ENCODE measurements at places on chromosomes 11 and 22.
A peak's percentile ranks its signal among the peaks of the same experiment; 100 is the strongest.

DNA sequence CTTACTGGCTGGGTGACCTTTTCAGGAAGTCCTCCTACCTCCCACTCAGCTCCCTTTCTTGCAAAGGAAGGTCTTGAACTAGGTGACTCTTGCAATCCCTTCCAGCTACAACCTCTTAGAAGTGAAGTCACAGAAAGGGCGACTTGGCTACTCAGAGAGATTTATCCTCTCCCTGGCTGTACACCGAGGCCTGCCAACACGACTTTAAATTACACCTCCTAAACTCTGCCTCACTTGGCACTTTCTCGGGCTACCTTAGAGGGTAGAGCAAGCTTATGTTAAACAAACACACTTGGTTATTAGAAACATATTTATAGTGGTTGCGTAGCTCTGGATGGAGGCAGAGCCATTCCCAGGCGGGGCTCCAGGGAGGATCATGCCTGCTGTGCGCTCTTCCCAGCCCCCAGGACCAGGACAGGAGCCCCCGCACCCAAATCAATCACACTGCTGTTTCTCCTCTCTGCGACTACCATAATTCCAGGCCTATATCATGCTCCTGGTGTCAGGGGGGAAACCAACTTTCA lies 358.4 kb downstream of the BUD13 start:
- no peak for DNase-seq

DNA sequence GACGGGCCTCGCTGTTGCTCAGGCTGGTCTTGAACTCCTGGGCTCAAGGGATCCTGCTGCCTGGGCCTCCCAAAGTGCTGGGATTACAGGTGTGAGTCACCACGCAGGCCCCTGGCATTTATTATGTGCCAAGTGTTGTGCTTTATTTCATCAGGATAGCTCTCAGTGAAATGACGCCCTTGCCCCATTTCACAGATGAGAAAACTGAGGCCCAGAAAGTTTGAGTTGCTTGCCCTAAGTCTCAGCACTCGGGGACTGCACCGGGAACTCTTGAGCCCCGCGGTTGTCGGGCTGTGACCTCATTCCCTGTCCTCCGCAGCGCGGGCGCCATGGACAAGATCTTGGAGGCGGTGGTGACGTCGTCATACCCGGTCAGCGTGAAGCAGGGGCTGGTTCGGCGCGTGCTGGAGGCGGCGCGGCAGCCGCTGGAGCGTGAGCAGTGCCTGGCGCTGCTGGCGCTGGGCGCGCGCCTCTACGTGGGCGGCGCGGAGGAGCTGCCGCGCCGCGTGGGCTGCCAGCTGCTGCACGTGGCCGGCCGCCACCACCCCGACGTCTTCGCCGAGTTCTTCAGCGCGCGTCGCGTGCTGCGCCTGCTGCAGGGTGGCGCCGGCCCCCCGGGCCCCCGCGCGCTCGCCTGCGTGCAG lies 7.3 kb downstream of the USP35 start:
- no peak for DNase-seq

- DNase-seq: no peak
Measured at GRCh38 chr11:88183233-88183632, 8.0 kb upstream of the RAB38 start.

GRCh38 chr22:22810018-22810427 lies 77.6 kb upstream of the IGLL5 start:
- no peak for DNase-seq

- DNase-seq: peak; percentile 32
Measured at GRCh38 chr11:46279126-46280099, 2.0 kb downstream of the CREB3L1 start.

DNA sequence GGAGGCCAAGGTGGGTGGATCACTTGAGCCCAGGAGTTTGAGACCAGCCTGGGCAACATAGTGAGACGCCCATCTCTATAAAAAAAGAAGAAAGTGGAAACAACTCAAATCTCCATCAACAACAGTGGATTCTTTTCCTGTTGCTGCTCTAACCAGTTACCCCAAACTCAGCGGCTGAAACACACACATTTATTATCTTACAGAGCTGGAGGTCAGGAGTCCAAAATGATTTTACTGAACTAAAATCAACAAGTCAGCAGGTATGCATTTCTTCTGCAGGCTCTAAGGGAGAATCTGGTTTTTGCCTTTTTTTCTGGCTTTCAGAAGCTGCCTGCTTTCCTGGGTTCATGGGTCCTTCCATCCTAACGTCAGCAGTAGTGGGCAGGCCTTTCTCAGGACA lies 11.7 kb upstream of the GCAT start:
- DNase-seq: no peak

DNA sequence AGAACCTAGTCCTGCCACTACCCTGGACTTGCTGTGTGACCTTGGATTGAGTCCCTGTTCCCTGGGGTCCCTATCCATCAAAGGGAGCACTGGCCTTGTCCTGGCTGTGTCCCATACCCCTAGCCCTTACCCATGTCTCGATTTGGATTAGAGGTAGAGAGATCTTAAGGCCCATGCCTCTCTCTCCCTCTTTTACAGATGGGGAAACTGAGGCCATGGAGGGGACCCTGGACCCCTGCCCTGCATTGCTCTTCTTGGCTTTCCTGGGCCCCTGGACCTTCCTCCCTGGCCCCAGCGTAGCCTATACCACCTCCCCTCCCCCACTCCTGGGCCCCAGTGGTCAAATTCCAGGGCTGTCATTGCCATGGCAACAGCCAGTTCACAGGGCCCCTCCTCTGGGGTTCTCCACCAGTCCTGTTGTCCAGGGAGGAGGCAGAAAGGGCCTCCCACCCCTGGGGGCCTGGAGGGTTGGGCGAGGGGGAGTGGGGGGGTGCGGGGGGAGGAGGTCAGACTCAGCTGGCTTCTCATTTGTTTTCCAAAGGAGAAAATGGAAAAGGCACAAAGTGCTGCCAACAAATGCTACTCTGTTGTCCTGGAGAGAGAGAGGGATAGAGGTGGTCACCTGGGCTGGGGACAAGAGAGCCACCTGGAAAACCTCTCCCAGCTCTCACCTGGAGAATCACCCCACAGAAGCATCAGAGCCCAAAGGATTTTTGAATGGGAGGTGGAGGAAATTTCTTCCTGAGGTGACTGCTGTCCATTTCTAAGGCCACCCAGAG lies 23.3 kb downstream of the ARHGEF17 start:
- no peak for DNase-seq

GRCh38 chr22:49018601-49019000 lies 809.1 kb downstream of the BRD1 start:
- no peak for DNase-seq

- DNase-seq: no peak
Measured at GRCh38 chr11:65787649-65788622, 1.1 kb downstream of the OVOL1 start.

- no peak for DNase-seq
Measured at GRCh38 chr11:64051297-64051696, 15.6 kb downstream of the FLRT1 start.

GRCh38 chr11:119179342-119179741 lies 5.9 kb upstream of the NHERF4 start:
- no peak for DNase-seq

- DNase-seq: no peak
Measured at GRCh38 chr22:49956914-49957825, 3.4 kb upstream of the PIM3 start.

DNA sequence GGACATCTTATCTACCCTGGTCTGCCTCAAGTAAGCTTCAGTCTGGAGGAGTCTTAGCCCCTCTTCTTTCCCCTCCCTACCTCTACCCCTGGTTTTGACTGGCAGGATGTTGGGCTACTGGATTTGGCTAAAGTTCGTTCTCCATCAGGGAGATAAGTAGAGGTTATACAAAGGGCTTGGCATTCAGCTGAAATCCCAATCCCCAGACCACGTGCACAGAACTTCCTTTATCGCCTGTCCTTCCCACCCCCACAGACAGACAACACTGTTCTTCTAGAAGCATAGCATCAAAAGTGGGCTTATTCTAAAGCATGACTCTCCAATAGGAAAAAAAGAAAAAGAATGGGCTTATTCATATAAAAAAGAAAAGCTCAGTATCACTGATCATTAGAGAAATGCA lies 7.8 kb downstream of the PRG3 start:
- DNase-seq: no peak

DNA sequence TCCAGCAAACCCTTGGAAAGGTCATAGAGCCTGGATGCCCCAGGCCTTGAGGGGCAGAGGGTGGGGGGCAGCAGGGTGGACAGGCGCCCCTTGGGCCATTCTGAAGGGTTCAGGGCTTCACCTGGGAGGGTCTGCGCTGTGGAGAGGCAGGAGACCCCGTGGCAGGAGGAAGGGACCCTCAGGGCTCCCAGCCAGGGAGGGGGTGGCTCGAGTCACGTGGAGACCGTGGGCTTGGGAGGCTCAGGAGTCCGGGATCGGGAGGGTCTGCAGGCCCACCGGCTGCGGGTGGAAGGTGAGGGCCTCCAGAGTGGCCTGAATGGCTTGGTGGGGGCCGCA lies 48.5 kb upstream of the A4GALT start:
- DNase-seq: no peak

- DNase-seq: no peak
Measured at GRCh38 chr11:32895471-32895870, 2.9 kb downstream of the QSER1 start.

DNA sequence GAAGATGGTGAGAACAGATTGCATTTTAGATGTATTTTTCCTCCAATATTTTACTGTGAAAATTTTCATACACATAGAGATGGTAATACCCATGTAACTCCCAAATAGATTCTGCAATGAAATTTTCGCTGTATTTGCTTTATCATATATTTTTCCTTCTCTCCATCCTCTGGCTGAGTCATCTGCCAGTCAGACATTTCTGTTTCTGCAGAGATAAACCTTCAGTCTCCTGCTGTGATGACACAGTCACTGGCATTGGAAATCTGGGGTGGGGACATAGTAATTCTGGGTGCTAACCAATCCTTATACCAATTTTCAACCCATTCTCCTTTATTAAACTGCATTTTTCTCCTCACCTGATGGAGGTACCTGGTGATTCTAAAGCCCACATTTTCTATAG lies 33.7 kb downstream of the SVIP start:
- DNase-seq: no peak

DNA sequence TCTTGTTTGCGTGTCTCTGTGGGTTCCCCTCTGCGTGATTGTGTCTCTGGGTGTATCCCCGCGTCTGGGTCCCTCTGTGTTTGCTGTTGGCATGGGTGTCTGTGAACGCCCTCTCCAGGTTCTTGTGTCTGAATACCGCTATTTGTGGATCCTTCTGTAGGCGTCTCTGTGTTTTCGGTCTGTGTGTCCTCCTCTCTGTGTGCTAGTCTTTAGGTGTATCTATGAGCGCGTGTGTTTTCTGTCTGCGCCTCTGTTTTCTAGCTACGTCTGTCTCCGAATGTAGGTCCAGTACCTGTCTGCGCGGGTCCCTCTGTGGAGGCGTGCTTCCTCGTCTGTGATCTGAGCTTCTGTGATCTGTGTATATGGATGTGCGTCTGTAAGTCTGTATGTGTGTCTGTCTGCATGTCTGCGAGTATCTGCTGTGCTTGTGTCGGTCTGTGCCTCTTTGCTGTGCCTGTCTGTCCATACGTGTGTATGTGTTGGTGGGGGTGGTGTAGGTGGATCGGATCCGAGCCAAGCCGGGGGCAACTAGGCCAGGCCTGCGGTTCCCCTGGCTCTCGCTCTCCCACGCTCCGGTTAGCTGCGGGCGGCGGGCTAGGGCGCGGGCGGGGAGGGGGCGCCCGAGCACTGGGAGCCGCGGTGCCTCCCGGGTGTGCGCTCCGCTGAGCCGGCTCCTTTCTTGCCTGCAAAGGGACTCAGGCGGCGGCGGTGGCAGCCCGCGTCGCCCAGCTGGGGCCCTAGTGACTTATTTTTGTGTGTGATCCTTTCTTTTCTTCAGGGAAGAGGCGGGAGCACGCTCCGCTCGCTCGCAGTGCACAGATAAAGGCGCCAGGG lies 105.3 kb upstream of the E2F8 start:
- no peak for DNase-seq

DNA sequence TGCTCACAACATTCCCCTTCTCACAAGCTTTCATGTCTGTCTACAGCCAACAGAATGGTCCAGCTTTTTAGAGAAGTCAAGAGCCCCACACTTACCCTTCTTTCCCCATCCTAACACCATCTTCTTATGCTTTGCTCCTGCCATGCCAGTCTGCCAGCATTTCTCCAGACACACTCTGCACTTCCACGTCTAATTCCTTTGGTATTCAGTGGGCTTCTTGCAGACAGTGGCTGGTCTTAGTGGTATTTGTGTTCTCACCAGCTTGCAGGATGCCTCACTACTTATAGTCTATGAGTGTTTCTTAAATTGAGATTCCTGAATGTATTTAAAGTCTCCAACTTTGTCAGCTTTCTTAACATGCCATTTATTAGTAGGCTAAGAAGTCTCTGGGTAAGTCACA lies 154.4 kb downstream of the BBOX1 start:
- DNase-seq: no peak

GRCh38 chr11:19714387-19715363 lies 2.0 kb downstream of the NAV2 start:
- DNase-seq: no peak

- DNase-seq: no peak
Measured at GRCh38 chr22:40560551-40560950, 76.0 kb downstream of the MRTFA start.

GRCh38 chr11:121351083-121351630 lies 58.6 kb downstream of the SC5D start:
- DNase-seq: no peak

GRCh38 chr11:120558744-120559431 lies 47.3 kb downstream of the GRIK4 start:
- DNase-seq: peak; percentile 26

GRCh38 chr11:65352783-65353182 lies 1.8 kb upstream of the TIGD3 start:
- DNase-seq: no peak

Data from LNCaP clone FGC (cell line).